PC-3 (cell line): ENCODE measurements at places on chromosomes 12 and 14. TPM values are rescaled to one million over a fixed set of nuclear protein-coding genes. Genes with fewer than 3 reads are reported as not detected.

- no peak for DNase-seq
Measured at GRCh38 chr14:100298551-100299237, 7.5 kb downstream of the SLC25A29 start.

NAB2 gene
- 17.4 and 20.2 TPM in 2 replicates for total RNA-seq

GRCh38 chr14:75044752-75045151 is 6.5 kb downstream of the MLH3 start:
- no peak for DNase-seq

- no peak for DNase-seq
Measured at GRCh38 chr14:105987563-105987962, 461.2 kb downstream of the TMEM121 start.

PLCZ1 gene
- not detected in 2 replicates for total RNA-seq

- DNase-seq: peak; percentile 33
Measured at GRCh38 chr14:95313707-95314106, 6.0 kb downstream of the CLMN start.

DNA sequence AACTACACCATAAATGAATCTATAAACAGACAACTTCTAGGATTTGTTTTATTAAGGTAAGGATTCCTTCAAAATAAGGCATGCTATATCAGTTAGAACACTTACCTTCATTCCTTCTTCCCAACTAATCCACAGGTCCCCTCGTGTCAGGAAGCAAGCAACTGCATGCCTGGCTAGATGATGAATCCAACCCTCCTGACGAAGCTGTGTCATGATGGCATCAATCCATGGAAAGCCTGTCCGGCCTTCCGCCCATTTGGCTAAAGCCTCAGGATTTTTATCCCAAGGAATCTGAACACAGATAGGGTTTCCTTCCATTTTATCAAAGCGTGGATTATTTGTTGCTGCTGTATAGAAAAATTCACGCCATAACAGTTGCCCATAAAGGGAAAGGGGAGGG is 12.5 kb upstream of the MTERF2 start:
- DNase-seq: no peak

DNA sequence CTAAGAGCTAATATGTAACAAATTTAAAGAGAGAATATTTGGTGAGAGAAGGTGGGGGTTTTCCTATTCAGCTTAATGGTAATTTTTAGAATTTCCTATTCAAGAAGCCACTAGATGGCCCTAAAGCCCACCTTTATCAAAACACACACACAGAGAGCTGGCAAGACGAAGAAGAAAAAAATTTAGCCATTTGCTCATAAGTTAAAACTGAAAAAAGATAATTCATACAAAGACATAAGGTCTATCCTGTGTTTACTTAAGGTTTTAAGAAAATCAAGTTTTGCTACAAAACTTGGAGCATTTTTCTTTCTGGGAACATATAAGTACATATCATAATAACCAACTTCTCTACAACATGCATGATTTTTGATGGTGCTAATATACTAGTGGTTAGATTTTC is 46.8 kb upstream of the PCED1B start:
- peak; percentile 78 for DNase-seq

GRCh38 chr14:81673930-81674329 is 140.3 kb upstream of the SEL1L start:
- no peak for DNase-seq

GRCh38 chr14:49972823-49973222 is 79.9 kb downstream of the ARF6 start:
- DNase-seq: peak; percentile 97

- peak; percentile 83 for DNase-seq
Measured at GRCh38 chr12:10385166-10385613, 4.7 kb downstream of the KLRK1 start.

- no peak for DNase-seq
Measured at GRCh38 chr12:123055281-123055766, 74.8 kb downstream of the ARL6IP4 start.

- no peak for DNase-seq
Measured at GRCh38 chr12:25876383-25877045, 82.0 kb upstream of the RASSF8 start.

DNA sequence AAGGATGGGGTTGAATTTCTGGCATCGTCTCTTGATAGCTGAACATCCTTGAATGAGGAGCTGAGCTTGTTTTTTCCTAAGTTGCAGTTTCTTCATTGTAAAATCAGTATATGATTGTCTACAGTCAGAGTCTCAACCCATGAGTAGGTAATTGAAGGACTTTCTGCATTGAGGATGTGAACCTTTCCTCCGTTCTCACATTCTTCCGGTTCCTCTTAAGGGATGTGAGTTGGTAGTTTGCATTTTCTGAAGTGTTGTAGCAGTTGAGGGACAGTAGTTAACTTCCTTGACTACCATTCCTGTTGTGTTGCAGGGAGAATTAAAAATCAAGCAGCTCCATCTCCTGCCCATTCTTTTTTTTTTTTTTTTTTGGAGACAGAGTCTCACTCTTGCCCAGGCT is 19.1 kb downstream of the TPCN1 start:
- DNase-seq: no peak

DNA sequence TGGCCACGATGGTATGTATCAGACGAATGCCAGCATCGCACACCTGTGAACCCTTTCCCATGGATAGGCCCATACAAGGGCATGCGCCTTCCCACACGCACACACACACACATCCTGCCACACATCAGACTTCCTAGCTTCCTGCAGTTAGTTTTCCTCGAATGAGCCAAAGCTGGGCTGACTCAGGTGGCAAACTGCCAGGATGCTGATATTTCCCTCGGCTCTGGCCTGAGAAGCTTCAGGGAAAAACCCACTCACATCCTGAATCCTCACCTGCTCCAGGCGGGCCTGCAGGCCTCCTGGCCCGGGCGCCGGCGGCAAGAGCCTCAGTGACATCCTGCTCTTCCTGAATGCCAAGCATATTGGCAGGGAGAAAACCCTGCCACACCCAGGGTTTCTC is 22.4 kb downstream of the CALM1 start:
- peak; percentile 100 for DNase-seq

- no peak for DNase-seq
Measured at GRCh38 chr12:105167346-105167745, 59.8 kb downstream of the WASHC4 start.

DNA sequence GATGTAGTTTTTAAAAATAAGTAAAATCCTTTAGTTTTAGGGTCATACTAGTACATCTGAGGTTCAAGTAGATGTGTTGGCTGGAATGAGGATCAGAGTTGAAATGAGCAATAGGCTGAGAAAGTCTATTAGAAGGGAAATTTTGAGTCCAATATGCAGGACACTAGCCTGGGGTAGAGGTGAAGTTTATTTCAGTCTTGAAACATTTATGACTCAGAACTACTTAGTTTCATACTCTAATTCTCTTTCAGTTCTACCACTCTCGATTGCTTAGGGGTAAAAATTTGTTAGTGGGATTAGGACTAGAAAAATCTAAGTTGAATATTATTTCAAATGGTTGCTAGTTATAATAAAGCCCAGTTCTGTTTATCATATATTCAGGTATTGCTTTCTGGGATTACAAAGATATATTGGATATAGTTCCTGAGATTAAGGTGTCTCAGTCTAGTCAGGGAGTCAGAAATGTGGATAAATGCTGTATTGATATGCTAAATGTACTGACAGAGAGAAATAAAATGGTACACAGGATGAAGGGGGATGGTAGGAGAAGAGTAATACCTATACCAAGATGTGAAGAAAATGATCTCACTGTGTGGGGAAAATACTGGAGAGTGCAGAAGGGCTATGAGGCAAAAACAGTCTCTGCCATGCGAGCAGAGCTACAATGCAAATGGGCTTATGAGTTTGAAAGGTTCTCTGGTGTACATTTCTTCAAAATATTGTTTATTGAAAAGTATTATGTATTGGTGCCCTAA is 395.8 kb upstream of the FBXO33 start:
- no peak for DNase-seq

- DNase-seq: no peak
Measured at GRCh38 chr12:28446031-28446430, 255.8 kb downstream of the CCDC91 start.

NKX2-1 gene
- not detected in 2 replicates for total RNA-seq

GRCh38 chr14:34324363-34324795 is 137.7 kb downstream of the SPTSSA start:
- peak; percentile 67 for DNase-seq

GRCh38 chr14:70057519-70058136 is 131.1 kb downstream of the SLC8A3 start:
- DNase-seq: no peak

INHBC gene
- total RNA-seq: not detected in 2 replicates

- no peak for DNase-seq
Measured at GRCh38 chr14:105138551-105139111, 29.9 kb downstream of the JAG2 start.

ANO4 gene
- not detected in 2 replicates for total RNA-seq

CCDC198 gene
- total RNA-seq: 0.15 and 3.3 TPM in 2 replicates

DNA sequence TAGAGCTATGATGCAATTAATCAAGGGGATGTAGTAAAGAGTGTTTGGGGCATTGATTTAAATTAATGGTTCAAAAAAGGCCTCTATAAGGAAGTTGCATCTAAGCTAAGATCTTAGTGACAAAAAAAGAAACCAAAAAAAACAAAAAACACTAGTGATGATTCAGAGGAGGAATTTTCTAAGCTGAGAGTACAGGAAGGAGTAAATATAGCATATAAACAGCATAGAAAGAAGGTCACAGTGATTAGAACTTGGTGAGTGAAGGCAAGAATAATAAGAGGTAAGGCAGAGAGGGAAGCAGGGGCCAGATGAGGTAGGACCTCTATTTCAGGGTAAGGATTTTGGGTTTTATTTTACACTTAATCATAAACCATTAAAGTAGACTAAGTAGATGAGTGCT is 48.0 kb upstream of the PDZRN4 start:
- DNase-seq: no peak

- no peak for DNase-seq
Measured at GRCh38 chr12:111953455-111953854, 59.5 kb downstream of the TMEM116 start.

TRHDE gene
- 16.5 and 17.7 TPM in 2 replicates for total RNA-seq

GDF3 gene
- not detected in 2 replicates for total RNA-seq

GRCh38 chr12:122665349-122665748 is 37.8 kb downstream of the HCAR2 start:
- DNase-seq: no peak

- no peak for DNase-seq
Measured at GRCh38 chr12:57807285-57807684, 11.2 kb downstream of the AVIL start.

GRCh38 chr12:22287101-22287500 is 47.4 kb downstream of the ST8SIA1 start:
- DNase-seq: no peak

IFNG gene
- total RNA-seq: not detected in 2 replicates

DNA sequence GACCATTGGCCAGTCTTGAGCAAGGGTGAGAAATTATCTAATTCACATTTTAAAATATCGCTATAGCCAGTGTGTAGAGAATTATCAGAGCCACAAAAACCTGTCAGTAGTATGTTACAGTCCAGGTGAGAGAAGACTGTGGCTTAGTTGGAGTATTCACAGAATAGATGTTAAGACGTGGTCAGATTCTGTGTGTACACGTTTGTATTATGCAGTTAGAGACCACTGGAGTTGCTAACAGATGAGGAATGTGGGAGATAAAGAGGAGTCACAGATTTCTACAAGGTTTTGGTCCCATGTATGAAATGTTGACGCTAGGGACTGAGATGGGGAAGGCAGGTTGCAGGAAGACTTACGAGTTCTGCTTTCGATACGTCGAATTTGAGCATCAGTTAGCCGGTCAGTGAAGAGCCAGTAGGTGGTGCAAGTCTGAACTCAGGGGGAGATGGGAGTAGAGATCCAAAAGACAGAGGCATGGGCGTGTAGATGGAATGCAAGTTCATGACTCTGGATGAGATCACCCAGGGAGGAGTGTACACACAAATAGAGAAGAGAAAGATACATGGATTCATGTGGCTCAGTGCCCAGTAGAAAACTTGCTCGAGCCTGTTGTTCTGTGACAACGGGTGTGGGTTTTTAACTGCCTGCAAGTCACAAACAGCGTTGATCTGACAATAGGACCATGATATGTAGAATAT is 114.8 kb upstream of the FLRT2 start:
- DNase-seq: peak; percentile 88

GRCh38 chr14:93713726-93714405 is 74.4 kb downstream of the PRIMA1 start:
- DNase-seq: no peak

DNA sequence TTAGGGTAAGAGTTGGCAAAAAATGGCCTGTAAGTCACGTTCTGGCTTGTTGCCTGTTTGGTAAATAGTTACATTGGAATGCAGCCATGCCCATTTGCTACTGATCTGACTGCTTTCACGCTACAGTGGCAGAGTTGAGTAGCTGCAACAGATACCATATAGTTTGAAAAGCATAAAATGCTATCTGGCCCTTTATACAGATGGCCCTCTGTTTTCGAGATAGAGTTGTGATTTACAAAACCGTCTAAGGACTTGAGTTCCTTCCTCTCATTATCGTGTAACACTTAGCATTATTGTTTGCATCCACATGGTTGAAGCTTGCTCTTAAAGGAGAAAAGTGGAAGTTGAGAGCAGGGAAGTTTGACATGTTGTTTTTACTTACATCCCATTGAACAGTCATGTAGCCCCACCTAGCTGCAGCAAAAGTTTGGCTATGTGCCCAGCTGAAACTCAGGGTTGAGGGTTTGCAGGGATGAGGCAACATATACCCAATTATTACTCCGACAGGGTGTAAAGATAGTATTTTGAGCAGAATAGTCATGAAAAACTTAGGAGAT is 11.3 kb upstream of the SCFD1 start:
- DNase-seq: peak; percentile 91

- DNase-seq: no peak
Measured at GRCh38 chr12:57454566-57455373, at the start of gene INHBE. TSS of gene INHBE (plus strand) at chr12:57455307. CDS start at chr12:57455537, 230 bp downstream.
